NCI-H1694 treated with DMSO at 0.1 percent for 48 hours (cell line): ENCODE measurements at places on chromosomes 6 and 20.

GRCh38 chr20:40991181-40991889, 37.3 kb upstream of the TOP1 start:
- no peak for DNase-seq

- DNase-seq: no peak
Observed at GRCh38 chr6:37705239-37706051, 7.8 kb upstream of the MDGA1 start.

DNA sequence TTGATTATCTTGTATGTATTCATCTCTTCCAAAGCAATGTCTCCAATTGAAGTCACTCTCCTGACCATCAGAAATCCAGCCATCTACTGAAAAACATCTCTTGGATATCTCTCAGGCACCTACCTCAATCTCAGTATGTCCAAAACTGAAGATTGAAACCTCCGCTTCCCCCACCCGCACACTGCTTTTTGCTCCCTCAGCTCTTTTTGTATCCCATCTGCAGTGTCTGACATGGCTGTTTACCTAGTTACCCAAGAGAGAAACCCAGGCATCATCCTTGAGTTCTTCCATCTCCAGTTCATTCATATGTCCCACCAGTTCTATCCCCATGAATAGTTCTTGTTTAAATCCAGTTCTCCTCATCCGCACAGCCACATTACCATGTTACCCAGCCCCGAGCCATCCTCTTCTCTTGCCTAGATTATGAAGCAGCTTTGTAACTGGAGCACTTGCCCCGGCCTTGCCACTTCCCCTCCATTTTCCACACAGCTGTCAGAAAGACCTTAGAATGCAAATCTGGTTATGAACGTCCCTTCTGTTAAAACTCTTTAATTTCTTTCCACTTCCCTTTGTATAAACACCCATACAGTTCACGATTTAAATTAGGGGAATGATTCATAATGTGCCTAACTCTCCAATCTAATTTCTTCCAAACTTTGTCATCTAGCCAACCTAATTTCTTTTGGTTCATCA, 40.5 kb upstream of the GCLC start:
- no peak for DNase-seq

DNA sequence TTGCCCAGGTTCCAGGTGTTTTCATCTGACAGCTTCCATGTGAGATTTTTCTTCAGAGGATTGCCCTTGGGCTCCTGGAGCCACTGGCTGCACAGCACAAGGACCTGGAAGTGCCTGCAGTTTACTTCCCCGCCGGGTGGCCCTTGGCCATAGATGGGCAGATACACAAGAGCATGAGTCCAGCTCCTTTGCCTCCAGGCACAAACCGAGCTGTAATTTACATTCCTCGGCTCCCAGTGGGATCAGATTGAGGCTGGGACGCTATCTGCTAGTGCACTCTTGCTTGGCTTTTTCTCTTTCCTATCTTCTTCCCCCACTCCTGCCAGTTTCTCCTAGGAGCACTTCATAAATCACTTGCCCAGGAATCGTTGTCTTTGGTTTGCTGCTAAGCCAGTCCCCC, 85.4 kb upstream of the RALY start:
- no peak for DNase-seq

- DNase-seq: no peak
Observed at GRCh38 chr20:24507182-24507853, 37.9 kb downstream of the SYNDIG1 start.

DNA sequence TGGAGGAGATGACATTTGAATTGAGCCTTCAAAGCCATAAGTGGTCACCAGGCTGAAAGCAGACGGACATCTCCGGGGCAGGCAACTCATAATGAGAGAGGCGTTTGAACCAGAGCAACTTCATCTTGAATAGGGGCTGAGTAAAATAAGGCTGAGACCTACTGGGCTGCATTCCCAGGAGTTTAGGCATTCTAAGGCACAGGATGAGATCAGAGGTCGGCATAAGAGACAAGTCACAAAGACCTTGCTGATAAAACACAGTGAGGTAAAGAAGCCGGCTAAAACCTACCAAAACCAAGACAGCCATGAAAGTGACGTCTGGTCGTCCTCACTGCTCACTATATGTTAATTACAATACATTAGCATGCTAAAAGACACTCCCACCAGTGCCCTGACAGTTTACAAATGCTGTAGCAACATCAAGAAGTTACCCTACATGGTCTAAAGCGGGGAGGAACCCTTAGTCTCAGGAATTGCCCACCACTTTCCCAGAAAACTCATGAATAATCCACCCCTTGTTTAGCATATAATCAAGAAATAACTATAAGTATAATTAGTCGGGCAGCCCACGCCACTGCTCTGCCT, 194.7 kb upstream of the SOX4 start:
- DNase-seq: no peak

DNA sequence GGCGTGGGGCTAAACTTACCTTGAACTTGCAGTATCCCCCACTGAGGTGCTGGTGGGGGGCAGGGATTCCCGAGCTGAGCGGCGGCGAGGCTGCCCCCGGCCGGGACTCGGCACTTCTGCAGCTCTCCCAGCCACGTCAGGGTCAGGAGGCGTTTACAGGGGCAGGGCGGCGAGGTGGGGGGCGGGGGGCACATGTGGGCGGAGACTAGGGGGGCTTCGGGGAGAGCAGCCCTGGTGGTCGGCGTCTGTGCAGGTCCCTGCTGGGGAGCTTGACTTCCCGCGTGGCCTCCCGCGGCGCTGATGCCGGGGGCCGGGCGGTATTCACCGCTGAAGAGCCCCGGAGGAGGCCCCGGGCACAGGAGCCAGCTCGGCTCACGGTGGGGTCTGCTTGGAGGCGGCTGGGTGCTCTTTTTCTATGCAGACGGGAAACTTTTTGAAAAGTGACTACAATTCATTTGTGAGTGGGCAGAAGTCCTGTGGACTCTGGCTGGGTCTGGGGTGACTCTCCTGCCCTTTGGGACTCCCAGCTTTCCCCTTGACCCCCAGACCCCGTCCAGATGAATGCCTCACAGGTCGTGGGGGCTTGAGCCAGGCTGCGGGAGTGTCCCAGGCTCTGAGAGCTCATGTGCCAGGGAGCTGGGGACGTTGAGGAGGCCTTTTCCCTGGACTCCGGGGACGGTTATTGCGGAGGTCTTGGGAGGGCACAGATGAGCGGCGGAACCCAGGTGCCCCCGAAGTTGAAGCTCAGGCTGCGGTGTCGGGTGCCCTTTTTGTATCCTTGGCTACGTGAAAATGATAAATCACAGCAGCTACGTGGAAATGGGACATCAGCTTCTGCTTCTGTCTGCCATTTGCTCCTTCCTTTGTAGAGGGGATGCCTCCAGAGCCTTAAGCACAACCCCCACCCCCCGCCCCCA, 75.9 kb upstream of the GATA5 start:
- DNase-seq: no peak

GRCh38 chr6:75431379-75431778, 62.2 kb downstream of the FILIP1 start:
- DNase-seq: no peak

DNA sequence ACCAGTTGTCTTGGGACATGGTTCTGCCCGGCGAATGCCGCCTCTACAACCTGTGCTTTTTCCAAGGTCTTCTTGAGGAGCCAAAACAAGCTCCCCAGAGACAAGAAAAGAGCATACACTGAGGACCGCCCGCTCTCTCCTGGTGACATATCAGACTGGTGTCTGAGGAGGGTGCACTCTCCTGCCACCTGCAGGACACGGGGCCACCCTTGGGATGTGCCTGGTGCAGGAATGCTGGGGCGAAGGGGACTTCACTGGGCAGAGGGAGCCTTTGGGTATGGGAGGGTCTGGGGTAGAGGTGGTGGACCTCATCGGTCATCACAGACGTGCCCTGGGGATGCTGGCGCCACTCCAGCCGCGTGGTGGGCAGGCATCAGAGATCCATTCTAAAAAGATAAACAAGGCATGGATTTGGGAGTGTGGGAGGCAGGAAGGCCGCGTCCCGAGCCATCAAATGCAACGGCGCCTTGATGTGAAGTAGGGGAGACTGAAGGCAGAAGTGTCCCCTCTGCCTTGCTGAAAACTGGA, 163.3 kb downstream of the CD83 start:
- DNase-seq: no peak

- DNase-seq: no peak
Observed at GRCh38 chr6:137933696-137934095, 66.6 kb downstream of the TNFAIP3 start.

DNA sequence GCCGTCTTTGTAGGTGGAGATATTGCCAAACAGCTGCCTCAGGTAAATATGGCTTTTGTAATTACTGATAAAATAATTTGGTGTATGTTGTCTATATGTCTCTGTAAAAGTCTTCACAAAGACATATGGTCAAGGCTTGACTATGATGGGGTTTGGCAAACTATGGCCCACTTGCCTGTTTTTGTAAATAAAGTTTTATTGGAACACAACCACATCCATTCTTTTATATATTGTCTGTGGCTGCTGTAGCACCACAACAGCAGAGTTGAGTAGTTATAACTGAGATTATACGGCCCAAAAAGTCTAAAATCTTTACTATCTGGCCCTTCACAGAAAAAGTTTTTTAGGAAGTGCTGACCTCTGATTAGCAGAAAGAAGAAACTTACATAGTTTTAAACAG, 133.6 kb downstream of the DNAH8 start:
- DNase-seq: no peak

- no peak for DNase-seq
Observed at GRCh38 chr6:156438350-156438923, 338.7 kb upstream of the ARID1B start.

DNA sequence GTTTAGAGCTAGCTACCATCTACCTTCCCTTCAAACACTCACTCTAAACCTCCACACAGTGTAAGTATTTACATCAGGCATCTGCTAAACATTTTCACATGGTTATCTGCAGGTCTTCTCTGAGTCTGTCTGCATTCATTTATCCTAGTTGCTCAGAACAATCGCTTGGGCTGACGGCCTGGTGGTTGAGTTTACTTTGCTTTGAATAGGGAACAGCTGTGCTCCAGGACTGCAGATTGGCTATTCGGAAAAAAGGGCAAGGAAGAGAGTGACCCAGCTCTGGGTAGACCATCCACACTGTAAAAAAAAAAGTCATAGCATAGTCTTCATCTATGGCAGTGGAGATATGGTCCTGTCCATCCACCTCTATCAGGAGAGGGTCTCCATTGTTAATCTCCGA, 115.3 kb upstream of the ESR1 start:
- DNase-seq: no peak

- DNase-seq: no peak
Observed at GRCh38 chr6:166448432-166448831, 65.7 kb upstream of the MPC1 start.

DNA sequence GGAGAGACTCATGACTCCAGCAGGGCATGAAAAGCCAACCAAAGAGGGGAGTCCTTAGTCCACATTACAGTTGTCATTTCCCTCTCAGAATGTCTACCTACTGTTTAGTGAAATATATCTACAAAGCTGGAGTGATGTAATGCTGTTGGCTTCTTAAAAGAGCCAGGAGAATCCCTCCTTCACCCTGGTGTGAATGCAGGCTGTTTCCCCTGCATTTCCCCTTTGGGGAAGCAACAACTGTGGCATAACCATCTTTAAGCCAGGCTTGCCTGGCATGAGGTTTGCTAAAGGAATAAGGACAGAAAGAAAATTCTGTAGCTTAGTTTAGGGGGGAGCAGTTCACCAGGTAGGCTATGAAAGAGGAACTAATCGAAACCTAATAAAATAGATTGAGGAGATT, 129.5 kb downstream of the CRYBG1 start:
- no peak for DNase-seq

DNA sequence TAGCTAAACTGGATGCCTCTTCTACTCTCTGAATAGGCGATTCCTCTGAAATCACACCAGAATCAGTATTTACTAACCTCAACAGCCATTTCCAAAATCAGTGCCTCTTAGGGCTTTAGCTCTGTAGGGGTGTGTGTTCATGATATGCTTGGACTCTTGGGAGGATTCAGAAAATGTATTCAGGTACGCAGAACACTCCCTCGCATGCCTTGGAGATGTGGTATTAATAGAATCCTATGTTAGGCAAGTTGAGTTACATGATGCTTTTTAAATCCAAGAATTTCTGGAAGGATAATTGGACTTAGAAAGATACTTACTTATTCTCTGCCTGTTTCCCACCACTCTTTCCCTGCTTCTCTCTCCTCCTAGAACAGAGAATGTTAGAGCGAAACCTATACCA, 31.8 kb upstream of the PBOV1 start:
- no peak for DNase-seq

GRCh38 chr6:111845441-111845871, 27.8 kb downstream of the FYN start:
- DNase-seq: no peak

DNA sequence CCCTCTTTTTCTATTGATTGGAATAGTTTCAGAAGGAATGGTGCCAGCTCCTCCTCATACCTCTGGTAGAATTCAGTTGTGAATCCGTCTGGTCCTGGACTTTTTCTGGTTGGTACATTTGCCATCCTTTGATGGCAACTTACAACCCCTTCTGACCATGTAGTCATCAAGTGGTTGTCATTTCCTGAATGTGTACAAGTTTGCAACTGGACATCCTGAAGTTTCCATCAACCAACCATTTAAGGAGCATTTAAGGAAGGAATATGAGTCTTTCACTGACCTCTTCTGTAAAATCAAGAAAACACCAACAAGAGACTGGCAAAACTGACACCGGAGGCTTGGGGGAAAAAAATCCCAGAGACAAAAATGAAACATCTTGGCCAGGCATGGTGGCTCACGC, 97.4 kb downstream of the RIN2 start:
- DNase-seq: no peak

DNA sequence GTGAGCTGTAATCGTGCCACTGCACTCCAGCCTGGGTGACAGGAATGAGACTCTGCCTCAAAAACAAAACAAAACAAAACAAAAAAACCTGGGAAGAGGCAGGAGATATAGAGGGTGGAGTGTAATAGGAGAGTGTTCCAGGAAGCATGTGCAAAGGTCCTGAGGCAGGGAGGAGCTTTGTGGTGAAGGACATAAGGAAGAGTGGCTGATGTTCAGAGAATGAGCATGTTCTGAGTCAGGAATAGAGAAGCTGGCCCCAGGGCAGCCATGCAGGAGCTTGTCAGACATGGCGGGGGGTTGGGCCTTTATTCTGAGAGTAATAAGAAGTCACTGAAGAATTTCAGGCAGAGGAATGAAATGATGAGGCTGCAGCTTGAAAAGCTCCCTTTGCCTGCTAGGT, 337.0 kb downstream of the CDH26 start:
- no peak for DNase-seq
